Pulmonary artery endothelial cell (primary cell): ENCODE measurements at places on chromosomes 6 and 20.
A peak's percentile ranks its signal among the peaks of the same experiment; 100 is the strongest.

GRCh38 chr6:57158658-57159057, 13.5 kb upstream of the BAG2 start:
- no peak for DNase-seq

GRCh38 chr6:153210083-153210482, 79.0 kb upstream of the RGS17 start:
- DNase-seq, result no peak

- DNase-seq, result no peak
Observed at GRCh38 chr6:25277386-25277785, 1.8 kb upstream of the CARMIL1 start.

DNA sequence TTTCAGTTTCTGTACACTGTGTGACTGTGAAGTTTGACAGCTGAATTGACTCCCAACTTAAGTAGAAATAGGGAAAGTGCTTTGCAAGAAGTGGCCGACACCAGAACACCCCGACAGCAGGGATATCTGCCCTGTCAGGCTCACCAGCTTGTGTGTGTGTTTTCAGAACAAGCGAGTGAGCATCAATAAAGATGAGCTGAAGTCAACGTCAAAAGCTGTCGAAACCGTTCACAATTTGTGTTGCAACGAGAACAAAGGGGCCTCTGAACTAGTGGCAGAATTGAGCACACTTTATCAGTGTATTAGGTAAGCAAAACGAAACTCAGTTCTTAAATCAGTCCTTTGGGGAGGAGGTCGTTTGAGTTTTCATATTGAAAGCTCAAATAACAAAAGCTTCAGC, 10.7 kb downstream of the NELFCD start:
- no peak for DNase-seq

GRCh38 chr20:46468508-46468907, 44.9 kb downstream of the ZNF334 start:
- DNase-seq, result no peak

GRCh38 chr6:44073612-44074438, 53.4 kb downstream of the MRPL14 start:
- DNase-seq, result no peak

GRCh38 chr6:129500958-129501739, 208.8 kb downstream of the ARHGAP18 start:
- peak; percentile 26 for DNase-seq

GRCh38 chr6:20827798-20828197, 293.5 kb downstream of the CDKAL1 start:
- DNase-seq, result no peak

DNA sequence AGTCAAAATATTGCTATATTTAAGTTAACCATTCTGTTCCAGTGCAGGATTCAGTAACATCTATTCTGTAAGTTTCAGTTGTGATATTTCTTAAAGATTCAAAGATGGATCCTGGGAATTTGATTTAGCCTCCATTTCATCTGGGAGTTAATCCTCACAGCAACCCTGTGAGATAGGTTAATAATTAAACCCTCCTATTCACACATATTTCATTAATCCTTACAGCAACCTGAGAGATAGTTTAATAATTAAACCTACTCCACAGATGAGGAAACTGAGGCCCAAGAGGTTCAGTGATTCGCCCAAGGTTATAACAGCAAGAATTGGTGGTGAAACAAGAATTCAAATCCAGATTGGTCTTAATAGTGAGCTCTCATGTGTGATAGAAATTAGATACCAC, 10.9 kb upstream of the ZBTB2 start:
- DNase-seq, result no peak

DNA sequence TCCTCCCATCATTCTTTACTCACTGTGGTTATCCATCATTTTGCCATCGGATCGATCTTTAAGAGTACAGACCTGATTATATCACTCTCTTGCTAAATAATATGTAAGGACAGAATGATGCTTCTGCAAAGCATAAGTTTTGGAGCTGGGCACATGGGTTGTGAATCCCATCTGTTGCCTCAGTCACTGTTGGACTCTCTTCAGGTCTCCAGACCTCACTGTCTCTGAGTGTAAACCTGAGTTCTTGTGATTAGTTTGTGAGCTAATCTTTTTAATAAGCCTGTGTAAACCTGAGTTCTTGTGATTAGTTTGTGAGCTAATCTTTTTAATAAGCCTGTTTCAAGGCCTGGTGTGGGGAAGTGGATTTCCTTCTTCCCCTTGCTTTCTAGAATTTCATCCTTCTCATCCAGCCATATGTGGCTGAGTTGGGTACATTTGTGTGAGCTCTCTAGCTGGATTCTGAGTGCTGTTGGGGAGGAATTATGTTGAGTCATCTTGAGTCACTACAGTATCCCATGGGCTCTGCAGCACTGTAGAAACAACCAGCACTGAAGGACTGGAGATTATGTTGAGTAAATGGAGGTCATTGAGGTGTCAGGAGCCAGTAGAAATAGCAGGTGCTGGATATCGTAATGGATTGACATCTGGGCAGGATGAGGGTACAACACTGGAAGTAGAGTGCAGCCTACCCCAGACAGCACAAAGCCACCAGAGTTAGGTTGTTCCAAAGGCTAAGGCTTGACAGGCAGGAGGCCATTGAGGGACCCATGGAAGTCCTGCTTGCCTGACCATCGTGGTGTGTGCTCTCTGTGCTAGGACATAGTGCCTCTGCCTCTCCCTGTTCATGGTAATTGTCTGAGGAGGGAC, 52.4 kb downstream of the SCAND1 start:
- DNase-seq, result peak; percentile 29

DNA sequence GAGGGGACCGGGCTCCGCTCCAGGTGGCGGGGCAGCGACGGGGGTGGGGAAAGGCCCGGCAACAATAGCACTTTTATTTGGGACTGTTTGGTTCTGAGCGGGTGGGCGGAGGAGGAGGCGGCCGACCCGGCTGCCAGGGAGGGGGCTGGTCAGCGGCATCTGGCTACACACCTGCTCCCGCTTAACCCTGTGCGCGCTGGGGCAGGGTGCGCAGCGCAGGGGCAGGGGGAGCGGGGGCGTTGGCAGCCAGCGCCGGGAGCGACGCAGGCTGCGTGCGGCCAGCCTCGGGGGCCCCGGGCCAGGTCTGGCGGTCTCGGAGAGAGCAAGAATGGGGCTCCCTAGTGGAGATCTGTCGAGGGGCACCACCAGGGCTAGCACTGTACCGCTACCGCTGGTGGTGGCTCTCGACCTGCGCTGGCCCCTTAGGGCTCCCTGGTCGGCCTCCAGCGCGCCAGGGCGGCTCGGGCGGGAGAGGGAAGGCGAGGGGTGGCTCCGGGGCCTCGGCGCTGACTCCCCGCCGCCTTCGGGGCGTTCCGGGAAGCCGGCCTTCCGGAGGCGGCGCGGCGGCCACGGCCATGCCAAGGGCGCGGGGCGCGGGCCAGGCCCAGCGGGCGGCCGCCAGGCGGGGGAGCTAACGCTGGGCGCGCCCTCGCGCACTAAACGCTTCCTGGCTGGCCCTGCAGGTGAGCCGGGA, 92.4 kb downstream of the NCR2 start:
- no peak for DNase-seq
